ENCODE measurements at places on chromosomes 1 and 21. TPM values are rescaled to one million over a fixed set of nuclear protein-coding genes. Genes with fewer than 3 reads are reported as not detected.
A peak's percentile ranks its signal among the peaks of the same experiment; 100 is the strongest.

CCDC185 gene
- not detected for total RNA-seq

TOMM40L gene
- 9.2 TPM for total RNA-seq

OR10Z1 gene
- total RNA-seq = under 0.01 TPM

NR1I3 gene
- total RNA-seq = not detected

OR2T11 gene
- total RNA-seq = not detected

TNFSF4 gene
- 1.3 TPM for total RNA-seq

TP53BP2 gene
- total RNA-seq = 30.4 TPM

GJA4 gene
- not detected for total RNA-seq

RIPPLY3 gene
- total RNA-seq = not detected

ANGPTL3 gene
- total RNA-seq = not detected

AZIN2 gene
- 9.1 TPM for total RNA-seq

CFHR2 gene
- not detected for total RNA-seq

UBXN10 gene
- total RNA-seq = 0.33 TPM

- no peak overlapping the region for H3K27ac ChIP-seq
- peak; percentile 92 for DNase-seq
- no peaks in the 10 kb centered on the region for H3K27me3 ChIP-seq
- H3K36me3 ChIP-seq = no peaks in the 10 kb centered on the region
- no peaks in the 10 kb centered on the region for H3K4me1 ChIP-seq
- no peak overlapping the region for H3K4me3 ChIP-seq
Observed at GRCh38 chr1:240194120-240194519, 102.4 kb downstream of the FMN2 start.

GRCh38 chr1:24846671-24847070 is 83.4 kb downstream of the RUNX3 start:
- no peak overlapping the region for H3K27ac ChIP-seq
- no peaks in the 10 kb centered on the region for H3K27me3 ChIP-seq
- no peak for DNase-seq
- peaks cover 5% of the 10 kb centered on the region for H3K36me3 ChIP-seq

- DNase-seq = no peak
- H3K4me3 ChIP-seq = no peak overlapping the region
- H3K27me3 ChIP-seq = peaks cover 22% of the 10 kb centered on the region
- H3K36me3 ChIP-seq = no peaks in the 10 kb centered on the region
Observed at GRCh38 chr1:201011616-201012015, 11.9 kb downstream of the KIF21B start.

- H3K4me1 ChIP-seq = no peaks in the 10 kb centered on the region
- H3K27ac ChIP-seq = no peak overlapping the region
- H3K27me3 ChIP-seq = no peaks in the 10 kb centered on the region
- H3K4me3 ChIP-seq = no peak overlapping the region
- DNase-seq = no peak
Observed at GRCh38 chr21:44502171-44502958, 37.6 kb downstream of the KRTAP10-1 start.

DNA sequence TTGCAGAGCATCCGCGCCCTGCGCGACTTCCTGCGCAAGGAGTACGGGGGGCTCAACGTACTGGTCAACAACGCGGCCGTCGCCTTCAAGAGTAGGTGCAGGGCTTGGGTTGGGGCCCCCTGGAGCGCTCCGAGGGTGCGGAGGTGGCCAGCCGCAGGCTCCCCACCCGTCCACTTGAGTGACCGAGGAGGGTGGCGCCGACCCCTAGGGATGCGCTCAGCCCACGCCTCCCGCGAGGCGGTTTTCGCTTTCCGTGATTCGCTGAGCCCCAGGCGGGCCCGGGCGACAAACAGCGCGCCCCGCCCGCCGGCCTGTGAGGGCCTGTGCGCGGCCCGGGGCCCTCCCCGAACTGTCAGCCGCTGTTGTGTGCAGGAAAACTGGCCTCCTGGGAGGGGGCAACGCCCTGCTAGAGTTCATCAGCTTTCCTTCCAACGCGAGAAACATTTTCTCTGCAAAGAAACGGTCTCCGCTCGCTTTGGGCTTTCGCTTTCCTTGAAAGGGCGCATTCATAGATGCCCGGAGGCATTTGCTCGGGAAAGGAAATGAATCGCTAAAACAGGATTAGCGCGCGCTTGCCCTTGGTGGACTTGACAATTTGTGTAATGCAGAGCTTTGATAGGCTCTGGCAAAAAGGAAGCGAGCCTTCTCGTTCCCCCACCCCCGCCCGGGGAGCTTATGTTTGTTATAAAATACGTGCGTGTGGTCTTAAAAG is 668 bp downstream of the CBR3 start:
- H3K4me3 ChIP-seq = peak overlapping the region; percentile 62
- peak; percentile 80 for DNase-seq
- peak overlapping the region; percentile 88 for H3K27ac ChIP-seq
- no peaks in the 10 kb centered on the region for H3K27me3 ChIP-seq
- no peaks in the 10 kb centered on the region for H3K36me3 ChIP-seq

- H3K27me3 ChIP-seq = no peaks in the 10 kb centered on the region
- no peaks in the 10 kb centered on the region for H3K36me3 ChIP-seq
- no peak overlapping the region for H3K27ac ChIP-seq
- no peak overlapping the region for H3K4me3 ChIP-seq
- H3K4me1 ChIP-seq = no peaks in the 10 kb centered on the region
- no peak for DNase-seq
Observed at GRCh38 chr21:31316488-31317169, 27.4 kb downstream of the TIAM1 start.

DNA sequence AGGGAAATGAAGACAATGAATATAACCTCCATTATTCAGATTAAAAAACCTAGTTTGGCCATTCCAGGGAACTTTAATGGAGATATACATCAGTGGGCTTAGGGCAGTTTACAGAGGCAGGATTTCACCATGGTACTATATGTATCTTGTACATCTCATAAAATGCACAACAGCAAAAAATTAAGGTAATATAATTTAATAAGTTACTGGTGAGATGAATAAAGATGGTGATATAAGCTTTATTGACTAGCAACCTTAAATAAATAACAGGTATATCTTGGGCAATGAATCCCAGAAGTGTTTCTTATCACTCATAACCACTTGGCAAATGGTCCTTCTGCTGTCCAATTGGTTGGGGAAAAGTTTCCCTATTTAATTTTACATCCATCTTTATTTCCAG is 29.0 kb downstream of the XCL1 start:
- H3K27ac ChIP-seq = no peak overlapping the region
- H3K4me1 ChIP-seq = no peaks in the 10 kb centered on the region
- H3K4me3 ChIP-seq = no peak overlapping the region

DNA sequence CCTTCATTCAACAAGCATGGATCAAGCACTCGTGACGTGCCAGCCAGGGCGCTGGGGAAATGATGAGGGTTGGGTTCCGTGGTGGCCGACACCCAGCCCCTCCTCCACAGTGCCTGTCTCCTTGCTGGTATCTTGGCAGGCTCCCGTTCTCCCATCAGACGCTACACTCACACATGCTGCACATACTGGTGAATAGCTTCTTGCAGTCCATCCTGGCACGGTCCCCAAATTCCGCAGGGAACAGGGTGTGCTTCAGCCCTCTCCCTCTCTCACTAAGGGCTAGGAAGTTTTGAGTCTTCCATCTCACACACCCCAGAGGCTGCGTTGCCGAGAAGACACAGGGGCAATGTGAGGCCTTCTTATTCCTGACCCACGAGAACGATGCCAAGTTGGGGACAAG is 10.1 kb upstream of the MEF2D start:
- no peaks in the 10 kb centered on the region for H3K36me3 ChIP-seq
- peak overlapping the region; percentile 51 for H3K27ac ChIP-seq
- H3K27me3 ChIP-seq = no peaks in the 10 kb centered on the region
- DNase-seq = peak; percentile 88

DNA sequence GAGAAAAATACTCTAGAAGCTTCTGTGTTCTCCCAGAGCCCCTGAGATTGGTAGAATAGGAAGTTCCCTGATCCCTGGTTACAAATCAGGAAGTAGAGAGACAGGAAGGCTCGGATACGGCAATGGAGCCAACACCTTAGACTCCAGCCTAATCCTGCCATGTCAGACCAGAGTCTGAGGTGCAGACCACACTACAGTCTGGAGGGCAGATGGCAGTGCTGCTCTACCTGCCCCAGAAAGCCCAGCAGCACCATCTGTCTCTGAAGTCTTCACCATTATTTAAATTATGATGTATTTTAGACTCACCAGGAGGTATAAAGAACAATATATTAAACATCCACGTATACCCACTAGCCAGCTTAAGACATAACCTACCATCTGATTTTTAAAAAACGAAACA is 93.0 kb downstream of the MTR start:
- no peak overlapping the region for H3K4me3 ChIP-seq
- no peaks in the 10 kb centered on the region for H3K4me1 ChIP-seq
- DNase-seq = no peak
- H3K36me3 ChIP-seq = peaks cover 7% of the 10 kb centered on the region

GRCh38 chr1:54398963-54399528 is 7.1 kb downstream of the SSBP3 start:
- DNase-seq = no peak
- H3K4me1 ChIP-seq = peaks cover 2% of the 10 kb centered on the region
- no peaks in the 10 kb centered on the region for H3K27me3 ChIP-seq
- H3K36me3 ChIP-seq = peaks cover 6% of the 10 kb centered on the region
- H3K27ac ChIP-seq = no peak overlapping the region
- no peak overlapping the region for H3K4me3 ChIP-seq

GRCh38 chr21:43805275-43805800 is 16.0 kb downstream of the RRP1 start:
- no peaks in the 10 kb centered on the region for H3K27me3 ChIP-seq
- H3K36me3 ChIP-seq = peaks cover 19% of the 10 kb centered on the region
- DNase-seq = no peak
- H3K4me3 ChIP-seq = no peak overlapping the region
- no peak overlapping the region for H3K27ac ChIP-seq

GRCh38 chr1:93437976-93438605 is 9.8 kb upstream of the FNBP1L start:
- no peaks in the 10 kb centered on the region for H3K36me3 ChIP-seq
- DNase-seq = peak; percentile 47
- H3K27me3 ChIP-seq = peaks cover 8% of the 10 kb centered on the region
- no peak overlapping the region for H3K4me3 ChIP-seq
- no peak overlapping the region for H3K27ac ChIP-seq
- H3K4me1 ChIP-seq = no peaks in the 10 kb centered on the region

DNA sequence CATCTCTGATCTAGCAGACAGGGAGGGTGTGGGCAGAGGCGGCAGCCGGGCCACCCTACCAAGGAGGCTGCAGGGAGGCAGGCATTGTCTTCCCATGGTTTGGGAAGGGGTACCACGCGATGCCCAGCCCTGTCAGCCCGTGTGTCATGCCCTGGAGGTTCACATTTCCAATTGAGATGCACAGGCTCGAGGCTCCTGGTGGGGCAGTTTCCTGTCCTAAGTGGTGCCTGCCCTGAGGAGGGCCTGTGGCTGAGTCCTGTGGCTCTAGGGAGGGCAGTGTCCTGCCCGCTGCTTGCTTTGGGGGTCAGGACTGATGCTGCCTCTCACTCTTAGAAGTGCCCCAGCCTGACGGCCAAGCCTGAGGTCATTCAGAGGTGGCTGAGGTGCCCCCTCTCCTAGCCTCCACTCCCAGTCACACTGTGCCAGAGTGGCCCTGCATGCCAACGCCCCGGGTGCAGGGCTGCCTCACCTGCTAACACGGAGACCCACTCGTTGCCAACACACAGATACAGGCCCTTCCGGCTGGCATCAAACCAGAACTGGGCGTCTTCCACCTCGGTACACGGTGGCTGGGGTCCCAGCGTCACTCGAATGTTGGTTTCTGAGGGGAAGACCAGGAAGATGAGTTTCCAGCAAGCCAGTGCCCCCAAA is 11.9 kb downstream of the KRTAP10-1 start:
- H3K27ac ChIP-seq = no peak overlapping the region
- no peaks in the 10 kb centered on the region for H3K36me3 ChIP-seq
- DNase-seq = no peak
- H3K4me3 ChIP-seq = no peak overlapping the region

DNA sequence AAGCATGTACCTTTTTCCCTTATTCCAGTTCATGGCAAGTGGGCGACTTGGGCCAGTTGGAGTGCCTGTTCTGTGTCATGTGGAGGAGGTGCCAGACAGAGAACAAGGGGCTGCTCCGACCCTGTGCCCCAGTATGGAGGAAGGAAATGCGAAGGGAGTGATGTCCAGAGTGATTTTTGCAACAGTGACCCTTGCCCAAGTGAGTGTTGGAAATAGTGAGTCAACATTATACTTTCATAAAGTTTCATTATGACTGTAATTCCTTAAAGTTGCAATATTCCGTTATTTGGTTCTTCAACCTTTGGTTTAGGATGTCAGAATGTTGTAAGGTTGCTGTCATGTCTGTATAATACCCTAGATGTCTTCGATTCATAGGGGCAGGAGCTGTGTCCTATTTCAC is 230.5 kb downstream of the TPR start:
- peaks cover under 1% of the 10 kb centered on the region for H3K4me1 ChIP-seq
- H3K4me3 ChIP-seq = no peak overlapping the region
- H3K36me3 ChIP-seq = no peaks in the 10 kb centered on the region
- H3K27ac ChIP-seq = no peak overlapping the region
- DNase-seq = no peak

DNA sequence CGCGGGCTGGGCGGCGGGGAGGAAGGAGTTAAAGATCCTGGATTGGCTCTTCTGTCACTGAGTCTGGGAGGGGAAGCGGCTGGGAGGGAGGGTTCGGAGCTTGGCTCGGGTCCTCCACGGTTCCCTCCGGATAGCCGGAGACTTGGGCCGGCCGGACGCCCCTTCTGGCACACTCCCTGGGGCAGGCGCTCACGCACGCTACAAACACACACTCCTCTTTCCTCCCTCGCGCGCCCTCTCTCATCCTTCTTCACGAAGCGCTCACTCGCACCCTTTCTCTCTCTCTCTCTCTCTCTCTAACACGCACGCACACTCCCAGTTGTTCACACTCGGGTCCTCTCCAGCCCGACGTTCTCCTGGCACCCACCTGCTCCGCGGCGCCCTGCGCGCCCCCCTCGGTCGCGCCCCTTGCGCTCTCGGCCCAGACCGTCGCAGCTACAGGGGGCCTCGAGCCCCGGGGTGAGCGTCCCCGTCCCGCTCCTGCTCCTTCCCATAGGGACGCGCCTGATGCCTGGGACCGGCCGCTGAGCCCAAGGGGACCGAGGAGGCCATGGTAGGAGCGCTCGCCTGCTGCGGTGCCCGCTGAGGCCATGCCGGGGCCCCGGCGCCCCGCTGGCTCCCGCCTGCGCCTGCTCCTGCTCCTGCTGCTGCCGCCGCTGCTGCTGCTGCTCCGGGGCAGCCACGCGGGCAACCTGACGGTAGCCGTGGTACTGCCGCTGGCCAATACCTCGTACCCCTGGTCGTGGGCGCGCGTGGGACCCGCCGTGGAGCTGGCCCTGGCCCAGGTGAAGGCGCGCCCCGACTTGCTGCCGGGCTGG is at the start of gene NPR1:
TSS of gene NPR1 (plus strand) at position 170 of the 818 bp plus-strand sequence. CDS start at position 591, 421 bp downstream.
- H3K36me3 ChIP-seq = no peaks in the 10 kb centered on the region
- peaks cover 8% of the 10 kb centered on the region for H3K4me1 ChIP-seq
- H3K27me3 ChIP-seq = peaks cover 37% of the 10 kb centered on the region

GRCh38 chr1:170247751-170248521 is 102.2 kb downstream of the NTMT2 start:
- DNase-seq = no peak
- no peak overlapping the region for H3K4me3 ChIP-seq
- no peaks in the 10 kb centered on the region for H3K27me3 ChIP-seq

- no peak for DNase-seq
- H3K4me1 ChIP-seq = peaks cover 2% of the 10 kb centered on the region
- no peak overlapping the region for H3K4me3 ChIP-seq
Observed at GRCh38 chr21:28554660-28555475, 437.8 kb downstream of the LTN1 start.

All from fibroblast of lung (primary cell).